ENCODE measurements at places on chromosomes 11 and 22.

DNA sequence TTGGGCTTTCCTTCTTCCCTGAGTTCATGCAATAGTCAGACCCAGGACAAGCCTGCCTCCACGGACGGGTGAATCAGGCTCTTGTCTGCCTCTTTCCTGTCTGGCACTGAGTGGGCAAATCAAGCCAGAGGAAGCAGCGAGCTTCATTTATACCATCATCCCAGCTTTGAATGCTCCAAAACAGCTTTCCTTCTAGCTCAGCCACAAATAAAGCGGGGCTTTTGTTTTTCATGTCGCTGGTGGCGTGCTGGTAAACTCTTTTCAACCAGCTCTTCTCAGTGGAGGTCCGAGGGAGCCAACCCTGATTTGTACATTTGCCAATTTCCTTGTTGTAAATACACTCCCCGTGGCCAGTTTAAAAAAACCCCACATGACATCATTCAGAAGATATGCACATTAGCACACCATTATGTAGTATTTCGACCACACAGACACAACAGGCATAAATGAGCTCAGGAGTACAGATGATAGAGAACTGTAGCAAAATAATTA, 8.6 kb downstream of the C11orf91 start:
- DNase-seq, result no peak

GRCh38 chr11:104432526-104432925, 268.6 kb upstream of the PDGFD start:
- no peak for DNase-seq

DNA sequence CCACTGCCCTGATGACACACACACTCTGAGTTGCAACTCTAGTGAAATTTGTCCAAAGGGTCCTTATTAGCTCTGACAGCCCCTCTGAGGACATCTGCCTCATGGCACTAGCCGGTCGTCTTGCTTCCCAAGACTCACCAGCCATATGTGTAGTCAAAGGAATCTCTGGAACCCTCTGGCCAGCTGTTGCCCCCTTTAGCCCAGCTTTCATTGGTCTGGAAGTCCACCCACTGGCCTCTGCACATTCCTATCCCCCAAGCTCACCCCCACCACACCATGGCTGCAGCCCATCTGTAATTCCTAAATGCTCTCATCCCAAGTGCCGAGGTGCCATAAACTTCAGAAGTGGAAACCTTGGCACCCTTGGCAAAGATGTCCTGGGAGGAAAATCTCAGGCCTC, 24.3 kb downstream of the SYT7 start:
- DNase-seq, result no peak

GRCh38 chr22:39520226-39521105, at the start of gene ATF4:
Gene ATF4, plus strand, starts transcription at chr22:39520562. Its CDS starts 884 bp downstream, at chr22:39521446.
- DNase-seq, result peak; percentile 92

GRCh38 chr22:43449205-43449830, 37.5 kb downstream of the MPPED1 start:
- DNase-seq, result no peak

DNA sequence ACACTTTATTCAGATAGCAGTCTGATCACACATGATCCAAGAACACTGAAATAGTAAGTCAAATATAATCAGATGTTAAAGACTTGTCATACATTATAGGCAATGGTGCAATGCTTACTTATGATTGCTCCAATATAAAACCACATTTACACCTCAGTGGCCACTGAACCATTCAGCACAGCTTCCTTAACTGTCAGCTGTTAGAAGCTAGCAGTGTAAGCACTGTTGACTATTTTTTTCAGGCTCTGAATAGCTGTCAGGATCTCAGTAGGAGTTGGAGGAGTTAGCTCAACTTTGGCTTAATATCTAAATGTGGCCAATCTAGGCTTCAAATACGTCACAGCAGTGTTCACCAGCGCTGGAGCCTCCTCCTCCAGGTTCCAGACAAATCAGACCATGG, 36.6 kb downstream of the METTL15 start:
- DNase-seq, result no peak

GRCh38 chr22:37244922-37245722, 1.1 kb upstream of the RAC2 start:
- DNase-seq, result no peak

DNA sequence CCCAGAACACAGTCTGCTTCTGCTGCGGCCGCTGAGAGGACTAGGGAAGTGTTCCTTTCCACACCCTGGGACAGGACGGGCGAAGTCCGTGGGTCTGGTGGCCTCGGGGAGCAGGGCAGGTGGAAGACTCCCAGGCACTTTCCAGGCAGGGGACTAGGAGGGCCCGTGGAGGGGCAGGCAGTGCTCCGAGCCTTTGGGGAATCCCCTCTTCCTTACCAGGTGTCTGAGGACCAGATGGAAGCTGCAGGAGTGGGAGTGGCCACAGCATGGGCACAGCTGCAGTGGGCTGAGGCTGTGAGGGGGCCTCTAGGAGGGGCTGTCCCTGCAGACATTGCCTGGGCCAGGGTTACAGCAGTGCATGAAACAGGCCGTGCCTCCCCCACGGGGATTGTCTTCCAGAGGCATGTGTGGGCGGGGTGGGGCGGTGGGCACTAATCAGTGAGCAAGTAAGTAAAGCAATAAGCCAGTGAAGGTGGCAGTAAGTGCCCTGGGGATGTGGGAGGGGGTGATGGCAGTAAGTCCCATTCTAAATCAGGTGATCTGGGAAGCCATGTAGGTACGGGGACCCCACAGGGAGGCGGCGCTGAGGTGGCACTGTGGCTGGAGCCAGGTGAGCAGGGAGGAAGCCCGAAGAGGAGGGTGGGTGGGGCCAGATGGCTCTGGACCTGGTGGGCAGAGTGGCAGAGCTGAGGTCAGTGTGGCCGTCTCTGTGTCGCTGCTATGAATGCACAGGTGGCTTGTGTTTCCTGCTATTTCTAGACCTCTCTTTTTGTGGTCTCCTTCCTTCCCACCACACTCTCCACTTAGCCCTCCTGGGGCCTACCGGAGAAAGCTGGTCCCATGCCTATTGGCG, 66.4 kb downstream of the CTTN start:
- DNase-seq, result no peak

DNA sequence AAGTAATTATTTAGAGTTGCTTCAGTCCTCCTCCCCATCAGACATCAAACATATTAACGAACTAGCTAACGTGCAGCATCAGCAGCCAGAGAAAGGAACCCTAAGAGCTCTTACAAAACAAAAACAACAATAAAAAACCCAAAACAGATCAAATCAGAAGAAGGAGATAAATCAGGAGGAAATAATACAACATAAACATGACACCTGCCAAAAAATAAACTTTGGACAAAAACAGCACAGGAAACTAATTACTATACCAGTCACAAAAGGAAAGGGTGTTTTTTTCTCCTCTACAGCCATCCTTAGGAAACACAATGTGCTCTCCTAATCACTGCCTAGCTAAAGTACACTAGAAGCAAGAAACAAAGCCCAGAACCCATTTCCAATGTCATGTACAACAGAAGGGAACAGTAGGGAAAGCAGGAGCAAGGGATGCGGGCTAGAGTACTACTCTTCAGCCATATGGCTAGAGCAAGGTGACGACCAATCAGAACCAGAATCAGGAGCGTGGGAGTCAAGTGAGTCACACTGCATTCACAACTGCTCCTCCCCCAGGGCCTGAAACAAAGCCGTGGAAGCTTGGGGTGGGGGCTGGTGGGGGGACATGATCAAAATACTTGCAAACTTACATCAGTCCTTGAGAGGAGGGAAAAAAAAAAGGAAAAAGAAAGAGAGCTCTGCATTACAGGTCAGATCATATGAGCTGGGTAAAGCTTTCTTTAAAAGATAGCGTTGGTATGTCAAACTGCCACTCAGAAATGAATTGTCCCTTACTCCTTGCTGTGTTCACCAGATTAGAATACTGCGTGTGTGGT, 60.4 kb downstream of the LARGE2 start:
- peak; percentile 54 for DNase-seq

DNA sequence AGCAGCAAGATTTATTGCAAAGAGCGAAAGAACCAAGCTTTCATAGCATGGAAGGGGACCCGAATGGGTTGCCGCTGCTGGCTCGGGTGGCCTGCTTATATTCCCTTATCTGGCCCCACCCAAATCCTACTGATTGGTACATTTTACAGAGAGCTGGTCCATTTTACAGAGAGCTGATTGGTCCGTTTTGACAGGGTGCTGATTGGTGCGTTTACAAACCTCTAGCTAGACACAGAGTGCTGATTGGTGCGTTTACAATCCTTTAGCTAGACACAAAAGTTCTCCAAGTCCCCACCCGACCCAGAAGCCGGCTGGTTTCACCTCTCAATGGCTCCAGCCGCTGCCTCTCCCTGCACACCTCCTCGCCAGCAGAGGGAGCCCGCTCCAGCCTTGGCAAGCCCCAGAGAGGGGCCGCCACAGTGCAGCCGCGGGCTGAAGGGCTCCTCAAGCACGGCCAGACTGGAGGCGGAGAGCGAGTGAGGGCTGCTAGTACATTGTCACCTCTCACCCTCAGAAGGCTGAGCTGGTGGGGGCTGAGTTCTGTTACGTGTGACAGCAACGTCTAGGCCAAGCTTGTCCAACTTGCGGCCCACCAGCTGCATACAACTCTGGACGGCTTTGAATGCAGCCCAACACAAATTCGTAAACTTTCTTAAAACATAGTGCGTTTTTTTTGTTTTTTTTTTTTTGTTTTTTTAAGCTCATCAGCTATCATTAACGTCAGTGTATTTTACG, 8.7 kb downstream of the PTH start:
- DNase-seq, result peak; percentile 55

DNA sequence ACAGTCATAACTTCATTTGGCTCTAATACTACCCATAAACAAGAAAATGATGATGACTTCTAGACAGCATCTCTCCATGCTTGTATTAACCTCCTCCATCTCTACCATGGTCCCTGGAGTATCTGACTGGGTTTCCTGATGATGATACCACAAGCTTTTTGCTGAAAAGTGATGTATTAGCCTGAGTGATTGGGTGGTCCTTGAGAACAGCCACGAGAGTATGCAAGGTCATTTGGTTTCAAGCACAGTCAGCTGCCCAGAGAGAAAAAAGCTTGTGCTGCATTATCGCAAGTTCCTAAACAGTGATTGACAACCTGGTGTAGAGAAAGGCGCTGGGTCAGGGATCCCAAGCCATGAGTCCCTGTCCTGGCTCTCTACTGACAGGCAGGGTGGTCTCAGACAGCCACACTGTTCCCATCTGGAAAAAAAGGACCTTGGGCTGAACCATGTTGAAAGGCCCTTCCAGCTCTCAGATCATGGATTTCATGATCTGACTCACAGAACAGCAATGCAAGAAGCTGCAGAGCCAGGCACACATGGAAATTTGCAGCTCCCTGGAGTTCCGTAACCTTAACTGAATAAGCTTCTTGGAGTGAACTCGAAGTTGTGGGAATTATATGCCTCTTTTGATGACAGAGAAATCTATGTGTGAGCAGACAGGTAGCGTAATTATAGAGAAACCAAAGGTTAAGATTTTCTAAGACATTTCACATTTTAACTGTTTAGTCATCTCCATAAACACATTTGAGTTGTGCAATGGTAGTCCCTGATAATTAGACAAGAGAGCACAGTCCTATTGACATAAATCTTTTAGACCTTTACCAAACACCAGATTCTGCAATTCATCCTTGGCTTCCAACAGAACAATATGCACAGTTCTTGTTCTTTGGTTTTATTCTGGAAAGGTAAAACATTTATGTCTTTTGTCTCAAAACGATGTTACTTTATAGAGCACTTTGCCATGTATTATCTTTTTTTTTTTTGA, 54.1 kb upstream of the UBASH3B start:
- no peak for DNase-seq

DNA sequence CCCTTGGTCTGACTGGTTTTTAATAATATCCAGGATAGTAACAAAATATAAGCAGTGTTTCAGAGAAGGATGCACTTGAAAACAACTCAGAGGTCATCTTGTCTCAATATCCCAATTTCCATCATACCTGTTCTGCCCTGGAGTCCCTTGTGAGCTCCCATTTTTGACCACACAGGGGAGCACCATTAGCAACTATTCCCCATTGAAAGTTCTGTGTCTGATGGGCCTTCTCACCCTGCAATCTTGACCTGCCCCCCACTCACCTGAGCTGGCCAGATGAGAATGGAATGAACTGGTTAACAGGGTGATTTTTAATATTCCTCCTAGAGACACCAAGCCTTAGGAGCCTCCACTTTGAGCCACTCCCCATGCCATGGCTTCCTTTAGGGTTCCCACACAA, 3.8 kb upstream of the CAPN5 start:
- DNase-seq, result no peak

DNA sequence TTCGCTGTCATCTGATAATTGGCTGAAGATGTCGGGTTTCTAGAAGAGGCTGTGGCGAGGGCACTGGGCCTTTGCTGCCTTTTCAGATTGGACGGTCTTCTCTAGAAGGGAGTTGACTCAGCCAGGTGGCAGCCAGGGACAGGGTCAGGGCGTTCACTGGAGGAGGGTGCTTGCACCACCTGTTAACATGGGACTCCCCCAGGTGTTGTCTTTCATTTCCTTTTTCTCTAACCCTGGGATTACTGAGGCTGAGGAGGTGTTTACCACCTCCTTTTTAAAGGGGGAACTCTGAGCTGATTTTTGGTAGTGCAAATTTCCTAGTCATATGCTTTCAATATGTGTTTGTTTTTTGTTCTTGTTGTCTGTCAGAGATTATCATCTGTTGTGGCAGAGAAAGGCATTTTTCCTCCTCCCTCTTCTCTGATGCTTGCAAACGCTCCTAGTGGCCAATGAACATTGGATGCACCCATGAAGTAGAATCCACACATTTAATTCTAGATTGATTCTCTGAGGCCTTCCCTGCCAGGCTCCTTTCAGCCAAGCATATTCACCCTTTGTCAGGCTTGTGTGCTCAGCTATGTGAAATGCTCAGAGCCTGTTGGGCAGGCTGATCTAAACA, 54.1 kb downstream of the LDLRAD3 start:
- no peak for DNase-seq

- DNase-seq, result no peak
These were observed 1394.0 kb downstream of the BRD1 start for GRCh38 chr22:48433647-48434046.

DNA sequence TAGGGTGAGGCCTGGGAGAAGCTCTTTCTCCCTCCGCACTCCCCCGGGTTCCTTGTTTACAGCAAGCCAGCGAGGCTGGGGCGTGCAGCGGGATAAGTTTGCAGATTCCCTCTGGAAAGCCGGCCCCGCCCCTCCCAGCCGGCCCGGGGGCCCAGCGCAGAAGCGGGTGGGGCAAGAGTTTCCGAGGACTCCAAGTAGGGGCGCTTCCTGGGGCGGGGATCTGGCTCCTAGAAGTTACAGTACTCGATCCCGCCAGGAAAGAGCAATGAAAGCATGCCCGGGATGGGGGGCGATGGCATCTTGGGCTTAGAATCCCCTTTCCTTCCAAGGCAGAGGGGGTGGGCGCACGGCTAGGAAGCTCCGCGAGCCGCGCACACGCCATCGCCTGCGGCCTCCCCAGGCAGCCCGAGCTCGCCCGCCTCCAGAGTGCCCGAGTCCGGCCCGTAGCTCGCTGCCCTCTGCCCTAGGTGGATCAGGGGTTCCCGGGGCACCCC, 385 bp downstream of the TST start:
- DNase-seq, result no peak

DNA sequence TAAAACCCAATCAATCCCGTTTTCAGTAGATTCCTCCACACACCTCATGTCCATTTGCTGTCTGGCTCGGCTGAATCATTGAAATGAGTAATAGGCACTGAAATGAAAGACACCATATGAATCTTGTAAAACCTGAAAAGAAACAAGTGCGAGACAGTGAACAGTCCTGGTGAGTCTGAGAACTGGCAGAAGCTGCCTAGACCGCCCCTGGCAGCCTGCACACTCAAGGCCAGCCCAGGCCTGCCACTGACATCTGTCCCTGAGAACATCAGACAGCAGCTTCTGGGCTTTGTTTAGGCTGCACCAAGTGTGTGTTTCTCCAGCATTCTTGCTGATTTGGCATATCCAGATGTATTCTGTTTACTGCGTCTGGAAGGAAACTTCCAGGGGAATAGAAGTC, 44.8 kb downstream of the ENDOD1 start:
- DNase-seq, result no peak
